ENCODE measurements at places on chromosomes 3 and 15. TPM values are rescaled to one million over a fixed set of nuclear protein-coding genes. Genes with fewer than 3 reads are reported as not detected.

- H3K36me3 ChIP-seq: no peaks in the 10 kb centered on the region
- H3K27ac ChIP-seq: no peak overlapping the region
- H3K27me3 ChIP-seq: peaks cover 1% of the 10 kb centered on the region
- DNase-seq: no peak
- no peak overlapping the region for H3K4me3 ChIP-seq
Measured at GRCh38 chr3:140288595-140288994, 353.6 kb downstream of the CLSTN2 start.

- no peaks in the 10 kb centered on the region for H3K36me3 ChIP-seq
- H3K4me3 ChIP-seq: no peak overlapping the region
- DNase-seq: no peak
- H3K27ac ChIP-seq: no peak overlapping the region
- H3K27me3 ChIP-seq: no peaks in the 10 kb centered on the region
- peaks cover 7% of the 10 kb centered on the region for H3K4me1 ChIP-seq
Measured at GRCh38 chr3:72892870-72893269, 5.0 kb downstream of the GXYLT2 start.

Gene ITIH4
- 26.9 TPM for total RNA-seq

Gene P2RY12
- 3.1 TPM for total RNA-seq

DNA sequence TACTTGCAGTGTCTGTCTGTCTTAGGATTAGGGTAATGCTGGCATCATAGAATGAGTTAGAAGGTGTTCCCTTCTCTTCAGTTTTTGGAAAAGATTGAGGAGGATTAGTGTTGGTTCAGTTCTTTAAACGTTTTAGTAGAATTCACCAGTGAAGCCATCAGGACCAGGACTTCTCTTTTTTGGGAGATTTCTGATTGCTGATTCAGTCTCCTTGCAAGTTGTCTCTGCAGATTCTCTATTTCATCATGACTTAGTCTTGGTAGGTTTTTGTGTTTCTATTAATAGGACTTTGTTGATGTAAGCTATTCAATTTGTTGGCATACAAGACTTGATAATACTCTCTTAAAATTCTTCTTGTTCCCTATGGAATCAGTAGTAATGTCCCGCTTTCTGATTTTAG is 48.9 kb downstream of the STT3B start:
- DNase-seq: no peak
- H3K27ac ChIP-seq: no peak overlapping the region
- no peak overlapping the region for H3K4me3 ChIP-seq
- peaks cover 15% of the 10 kb centered on the region for H3K36me3 ChIP-seq

GRCh38 chr15:40826423-40827075 is 2.0 kb downstream of the PPP1R14D start:
- H3K36me3 ChIP-seq: no peaks in the 10 kb centered on the region
- no peaks in the 10 kb centered on the region for H3K4me1 ChIP-seq
- H3K27ac ChIP-seq: no peak overlapping the region
- H3K27me3 ChIP-seq: no peaks in the 10 kb centered on the region

All from upper lobe of right lung (tissue), 1 donor.